CD4-positive, alpha-beta T cell treated with Interleukin-21 for 1 hour (primary cell): ENCODE measurements at places on chromosomes 3 and 15.

DNA sequence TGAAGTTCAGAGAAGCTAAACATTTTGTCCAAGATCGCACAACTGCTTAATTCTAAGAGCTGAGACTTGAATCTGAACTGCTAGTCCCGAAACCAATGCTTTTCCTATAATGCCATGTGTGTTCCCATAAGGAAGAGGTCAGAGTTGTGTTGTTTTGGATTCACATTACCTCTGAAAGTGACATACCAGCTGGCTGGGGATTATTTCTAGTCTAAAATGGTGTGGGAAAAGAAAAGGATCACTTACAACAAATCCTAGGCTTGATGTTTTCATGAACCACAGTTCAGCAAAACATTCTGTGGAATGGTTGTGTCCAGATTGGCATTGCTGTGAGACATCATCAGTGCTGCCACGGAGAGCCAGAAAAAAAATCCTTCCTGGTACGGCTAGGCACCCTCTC lies 35.0 kb upstream of the LRRC3B start:
- no peak for DNase-seq

- DNase-seq = no peak
These were observed 37.5 kb upstream of the FSTL1 start for GRCh38 chr3:120488296-120488695.

- no peak for DNase-seq
These were observed 79.2 kb downstream of the SEMA5B start for GRCh38 chr3:122948408-122948807.

GRCh38 chr3:170454509-170454908 lies 35.8 kb downstream of the CLDN11 start:
- no peak for DNase-seq

- no peak for DNase-seq
These were observed 234.6 kb upstream of the BHLHE40 start for GRCh38 chr3:4744405-4745234.

- DNase-seq = no peak
These were observed 29.0 kb upstream of the TBC1D5 start for GRCh38 chr3:17771177-17772017.

- DNase-seq = no peak
These were observed 86.4 kb downstream of the P2RY1 start for GRCh38 chr3:152921351-152921750.

GRCh38 chr15:57738734-57739237 lies 32.3 kb downstream of the POLR2M start:
- DNase-seq = no peak

DNA sequence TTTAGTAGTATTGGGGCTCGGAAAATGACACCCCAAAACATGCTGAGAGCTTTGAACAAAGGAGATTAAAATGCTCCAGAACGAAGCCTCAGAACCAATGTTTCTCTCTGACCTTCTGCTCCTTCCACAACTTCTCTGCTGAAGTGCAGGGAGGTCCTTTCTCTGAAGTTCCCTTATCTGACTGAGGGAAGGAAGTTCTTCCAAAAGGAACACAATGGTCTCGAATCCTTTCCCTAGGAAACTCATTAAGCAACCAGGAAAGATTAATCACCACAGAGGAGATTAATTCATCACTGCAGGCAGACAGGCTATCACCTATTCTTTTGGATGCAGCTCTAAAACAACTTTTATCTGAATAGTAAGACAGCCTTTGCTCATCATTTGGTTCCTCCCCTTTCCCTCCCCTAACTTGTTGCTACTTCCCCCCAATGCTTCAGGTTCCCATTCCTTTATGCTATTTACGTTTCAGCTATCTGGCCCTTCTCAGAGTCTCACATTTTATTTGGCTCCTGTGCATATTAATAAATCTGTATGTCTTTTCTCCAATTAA lies 18.2 kb upstream of the WDR49 start:
- no peak for DNase-seq

- no peak for DNase-seq
These were observed 76.2 kb upstream of the ADPGK start for GRCh38 chr15:72859757-72860145.

- DNase-seq = no peak
These were observed 952.6 kb downstream of the AGBL1 start for GRCh38 chr15:87032295-87032694.

- DNase-seq = no peak
These were observed 6.3 kb downstream of the SH3BP5 start for GRCh38 chr3:15326037-15326436.

GRCh38 chr3:13378155-13378554 lies 42.0 kb downstream of the NUP210 start:
- no peak for DNase-seq

DNA sequence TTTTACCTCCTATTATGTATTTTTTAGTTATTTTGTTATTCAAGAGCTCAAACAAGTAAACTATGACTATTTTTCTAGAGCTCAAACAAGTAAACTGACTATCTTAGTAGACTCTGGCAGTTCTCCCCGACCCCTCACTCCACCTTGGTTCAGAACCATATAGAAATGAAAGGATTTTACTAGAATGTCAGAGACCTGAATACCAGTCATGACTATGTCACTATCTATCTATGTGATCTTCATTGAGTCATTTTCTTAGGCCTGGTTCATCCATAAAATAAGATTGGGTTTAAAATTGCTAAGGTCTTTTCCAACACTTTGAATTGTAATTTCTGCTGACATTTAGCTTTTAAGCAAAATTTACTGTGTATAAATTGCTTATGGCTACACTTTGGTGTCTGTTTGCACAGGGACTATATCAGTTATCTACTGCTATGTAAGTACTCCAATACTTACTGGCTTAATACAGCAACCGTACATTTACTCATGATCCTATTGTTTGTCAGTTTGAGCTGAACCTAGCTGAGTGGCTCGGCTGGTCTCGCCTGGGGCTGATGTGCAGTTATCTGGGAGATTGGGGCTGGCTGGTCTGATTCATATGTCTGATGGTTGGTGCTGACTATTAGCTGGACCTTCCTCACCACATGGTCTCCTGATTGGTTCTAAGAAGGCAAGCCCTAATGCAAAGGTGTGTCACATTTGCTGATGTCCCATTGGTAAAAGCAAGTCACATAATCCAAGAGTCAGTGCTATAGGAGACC lies 37.0 kb downstream of the RASA2 start:
- DNase-seq = no peak

GRCh38 chr3:25903371-25904129 lies 113.7 kb downstream of the OXSM start:
- no peak for DNase-seq

DNA sequence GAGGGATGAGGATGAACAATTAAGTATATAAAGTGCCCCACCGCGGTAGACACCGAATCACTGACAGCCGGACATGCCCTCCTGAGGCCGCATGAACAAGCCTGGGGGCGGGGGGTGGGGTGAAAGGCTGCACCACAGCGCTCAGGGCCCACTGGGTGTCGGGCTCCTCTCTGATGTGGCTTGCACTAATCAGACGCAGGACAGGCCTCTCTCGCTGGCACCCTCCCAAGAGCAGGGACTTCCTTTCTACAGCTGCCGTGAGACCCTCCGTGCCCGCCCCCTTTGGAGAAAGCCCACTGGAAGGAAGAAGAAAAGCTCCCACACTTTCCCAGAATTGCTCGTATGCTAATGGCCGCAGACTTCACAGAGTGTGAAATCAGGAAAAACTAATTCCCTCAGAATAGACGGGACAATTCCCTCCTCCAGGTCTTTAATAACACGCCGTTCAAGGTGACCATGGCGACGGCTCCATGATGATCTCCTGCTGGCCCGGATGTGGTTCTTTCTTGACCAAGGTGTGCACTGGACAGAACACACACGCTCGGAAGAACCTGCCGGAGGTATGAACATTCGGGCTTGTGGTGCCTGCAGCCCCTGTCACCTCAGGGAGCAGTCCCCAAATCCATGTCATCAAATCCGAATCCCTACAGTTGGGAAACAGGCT lies 32.0 kb downstream of the IQSEC1 start:
- no peak for DNase-seq

DNA sequence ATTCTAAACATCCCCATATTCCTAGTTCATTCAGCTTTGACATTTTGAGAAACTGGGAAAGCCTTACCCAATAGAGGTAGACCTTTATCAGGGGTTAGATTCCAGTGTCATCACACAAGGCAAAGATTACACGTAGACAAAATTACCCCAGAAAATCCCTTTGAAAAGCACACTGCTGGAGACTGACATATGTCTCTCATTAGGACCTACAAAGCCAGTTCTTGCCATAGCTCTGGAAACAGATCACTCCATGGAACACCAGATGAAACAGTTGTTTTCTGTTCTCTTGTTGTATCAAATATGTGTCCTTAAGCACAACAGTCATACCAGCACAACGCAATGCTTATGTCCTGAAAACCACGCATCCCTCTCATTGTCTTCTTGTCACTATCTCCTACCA lies 44.7 kb downstream of the RARB start:
- DNase-seq = no peak

- no peak for DNase-seq
These were observed 399.3 kb downstream of the MAGI1 start for GRCh38 chr3:65639444-65639843.
